NCI-H1694 (cell line): ENCODE measurements at places on chromosomes 5 and 9.

DNA sequence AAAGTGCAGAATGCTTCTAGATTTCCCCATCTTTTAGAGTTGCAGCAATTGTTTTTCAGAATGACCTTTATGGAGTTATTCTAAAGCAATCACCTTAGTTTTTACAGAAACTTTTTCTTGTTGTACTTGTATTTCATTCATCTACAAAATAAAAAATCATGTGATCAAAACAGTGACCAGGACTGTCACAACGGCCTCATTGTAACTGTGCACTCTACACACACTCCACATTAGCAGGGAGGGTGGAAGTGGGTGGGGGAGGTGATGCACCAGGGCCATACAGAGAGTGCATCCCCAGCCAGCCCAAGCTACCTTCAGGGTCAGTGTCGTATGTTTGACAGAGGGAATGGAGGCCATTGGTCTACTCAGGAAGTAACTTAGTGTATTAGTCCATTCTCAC, 26.9 kb downstream of the EGFLAM start:
- no peak for DNase-seq

- DNase-seq: no peak
Observed at GRCh38 chr5:135235551-135236227, 163.3 kb downstream of the MACROH2A1 start.

- DNase-seq: no peak
Observed at GRCh38 chr5:138898742-138899141, 23.6 kb upstream of the LRRTM2 start.

DNA sequence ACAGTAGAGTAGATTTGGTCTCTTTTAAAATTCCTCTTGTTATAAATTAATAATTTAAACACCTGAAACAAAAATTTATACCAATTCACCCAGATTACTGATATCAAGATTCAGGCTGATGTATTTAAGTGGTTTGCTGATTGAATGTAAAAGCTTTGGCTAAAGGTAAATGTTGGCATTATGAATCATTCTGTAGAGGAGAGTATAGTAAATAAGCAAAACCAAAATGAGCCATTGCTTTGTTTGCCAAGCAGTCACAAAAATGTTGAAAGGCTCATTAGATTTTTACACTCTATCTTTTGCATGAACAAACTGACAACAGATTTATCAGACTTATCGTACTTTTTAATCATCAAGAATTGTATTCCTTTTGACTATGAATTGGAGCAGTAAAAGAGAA, 332.6 kb downstream of the FAM170A start:
- no peak for DNase-seq
